ENCODE measurements at places on chromosomes 12 and 14.

DNA sequence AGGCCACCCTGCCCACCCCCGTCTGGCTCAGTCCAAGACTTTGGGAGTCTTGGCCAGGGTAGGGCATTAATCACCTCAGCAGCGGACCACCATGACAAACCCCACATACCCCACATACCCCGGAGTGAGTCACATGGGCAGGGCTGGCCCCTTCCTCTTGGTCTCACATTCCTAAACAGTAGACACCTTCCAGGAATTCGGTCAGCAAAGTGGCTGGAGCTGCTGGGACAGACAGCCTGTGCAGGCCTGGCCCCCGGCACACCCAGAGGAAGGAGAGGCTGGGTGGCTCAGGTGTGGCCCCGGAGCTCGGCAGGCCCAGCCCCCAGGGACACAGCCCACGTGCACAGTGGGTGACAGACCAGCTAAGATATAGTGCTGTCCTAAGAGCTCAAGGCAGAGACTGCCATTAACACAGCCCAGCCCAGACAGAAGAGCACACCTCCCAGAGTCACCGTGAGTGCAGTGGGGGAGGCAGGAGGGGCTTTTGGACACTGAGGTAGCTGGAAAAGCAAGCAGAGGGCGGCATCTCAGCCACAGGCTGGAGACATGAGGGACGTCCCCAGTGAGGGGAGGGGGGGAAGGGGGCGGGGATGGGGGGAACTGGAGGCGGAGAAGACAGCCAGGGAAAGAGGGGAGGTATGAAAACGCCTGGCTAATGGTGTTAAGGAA, 24.0 kb downstream of the CCDC85C start:
- no peak for DNase-seq

DNA sequence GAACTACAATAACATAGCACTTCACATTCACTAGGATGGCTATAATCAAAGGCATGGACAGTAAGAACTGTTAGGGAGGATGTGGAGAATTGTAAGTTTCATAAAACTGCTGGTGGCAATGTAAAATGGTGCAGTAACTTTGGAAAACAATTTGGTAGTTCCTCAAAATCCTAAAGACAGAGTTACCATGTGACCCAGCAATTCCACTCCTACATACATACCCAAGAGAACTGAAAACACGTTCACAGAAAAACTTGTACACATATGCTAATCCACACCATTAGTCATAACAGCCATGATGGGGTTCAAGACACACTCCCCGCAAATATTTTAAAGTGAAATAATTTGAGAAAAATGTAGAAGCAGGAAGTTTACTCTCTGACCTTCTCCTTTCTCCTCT, 31.7 kb downstream of the GALC start:
- no peak for DNase-seq

GRCh38 chr12:58079806-58080205, 138.4 kb downstream of the ATP23 start:
- DNase-seq = no peak

DNA sequence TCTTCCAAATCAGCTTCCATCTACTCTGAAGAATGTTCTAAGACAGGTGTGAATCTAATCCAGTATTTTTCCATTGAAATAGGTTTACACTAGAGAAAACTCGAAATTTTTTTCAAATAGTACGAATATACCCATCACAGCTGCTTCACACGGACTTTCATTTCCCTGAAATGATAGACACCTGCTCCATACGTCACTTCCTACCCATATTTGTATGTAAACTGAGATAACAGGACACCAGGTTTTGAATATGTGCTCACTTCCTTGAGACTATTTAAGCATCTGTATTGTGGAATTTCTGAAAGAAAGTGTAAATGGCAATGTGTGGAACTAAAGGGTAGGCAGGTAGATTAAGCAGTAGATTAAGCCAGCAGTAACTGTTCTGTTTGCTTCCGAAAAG, 13.4 kb upstream of the ITPR2 start:
- no peak for DNase-seq

GRCh38 chr12:60035835-60036234, 440.0 kb downstream of the SLC16A7 start:
- no peak for DNase-seq

GRCh38 chr12:52659951-52660350, 7.9 kb upstream of the KRT2 start:
- no peak for DNase-seq

- no peak for DNase-seq
Measured at GRCh38 chr14:100155049-100155621, 4.3 kb downstream of the DEGS2 start.

GRCh38 chr12:116539905-116540482, 19.2 kb upstream of the MAP1LC3B2 start:
- no peak for DNase-seq

GRCh38 chr12:25186038-25186787, 8.7 kb downstream of the DNAI7 start:
- DNase-seq = no peak

DNA sequence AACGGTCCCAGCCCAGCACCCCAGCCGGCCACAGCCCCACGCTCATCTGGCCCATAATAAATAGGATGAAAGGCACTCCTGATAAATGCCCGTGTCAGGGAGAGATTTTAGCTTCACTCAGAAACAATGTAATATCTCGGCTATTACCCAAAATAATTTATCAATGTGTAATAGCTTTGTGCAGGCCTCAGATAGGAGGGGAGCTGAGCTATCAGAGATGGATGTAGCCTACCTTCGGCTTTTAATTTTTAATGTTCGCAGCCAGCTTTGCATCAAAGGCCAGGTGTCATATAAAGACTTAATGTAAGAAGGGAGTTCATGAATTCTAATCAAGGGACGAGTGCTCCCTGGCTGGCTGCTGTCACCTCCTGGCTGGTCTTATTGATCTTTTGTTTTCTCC, 171.9 kb downstream of the ESRRB start:
- DNase-seq = no peak

- no peak for DNase-seq
Measured at GRCh38 chr12:97875064-97875463, 412.5 kb downstream of the RMST start.

DNA sequence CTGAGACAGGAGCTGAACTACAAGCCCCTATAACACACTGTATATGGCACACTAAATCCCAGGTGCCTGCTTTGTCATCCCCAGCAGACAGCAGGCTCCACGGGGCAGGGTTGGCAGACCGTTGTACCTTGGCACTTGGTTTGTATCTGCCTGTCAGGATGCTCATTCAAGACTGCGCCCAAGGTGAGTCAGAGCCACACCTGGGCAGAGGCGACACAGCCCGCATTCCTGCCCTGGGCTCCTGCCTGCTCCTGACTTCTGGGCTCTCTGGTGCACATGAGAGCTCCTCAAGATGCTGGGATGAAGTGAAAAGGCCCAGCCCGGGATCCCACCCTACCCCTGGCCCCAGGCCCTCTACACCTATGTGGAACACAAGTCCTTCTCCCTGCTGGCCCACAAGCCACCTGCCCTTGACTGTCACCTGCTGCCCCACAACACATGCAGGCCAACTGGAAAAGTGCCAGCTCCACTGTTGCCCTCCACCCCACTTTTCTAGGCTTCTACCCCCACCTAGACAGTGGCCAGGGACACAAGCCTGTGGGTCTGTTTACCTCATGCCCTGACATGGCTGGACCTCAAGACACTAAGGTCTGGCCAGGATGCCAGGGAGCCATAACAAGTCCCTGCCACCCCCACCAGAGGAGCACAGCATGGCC, 30.8 kb upstream of the PNMA1 start:
- DNase-seq = no peak

DNA sequence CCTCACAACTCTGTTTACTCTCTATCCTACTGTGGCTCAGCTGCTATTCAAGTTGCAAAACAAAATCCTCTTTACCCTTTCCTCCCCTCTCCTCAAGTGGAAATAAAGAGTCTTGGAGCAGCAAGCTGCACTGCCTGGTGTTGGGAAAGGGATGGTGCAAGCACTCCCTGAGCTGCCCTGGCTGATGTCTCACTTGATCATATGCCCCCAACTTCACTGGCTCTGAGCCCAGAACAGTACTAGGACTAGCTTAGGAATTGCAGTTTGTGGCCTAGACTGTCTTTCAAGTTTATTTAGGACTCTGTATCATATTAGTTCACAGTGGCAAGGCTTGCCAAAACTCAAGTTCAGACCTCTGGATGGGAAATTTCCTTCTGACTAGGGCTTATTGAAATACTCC, 1683.8 kb upstream of the SEL1L start:
- no peak for DNase-seq

DNA sequence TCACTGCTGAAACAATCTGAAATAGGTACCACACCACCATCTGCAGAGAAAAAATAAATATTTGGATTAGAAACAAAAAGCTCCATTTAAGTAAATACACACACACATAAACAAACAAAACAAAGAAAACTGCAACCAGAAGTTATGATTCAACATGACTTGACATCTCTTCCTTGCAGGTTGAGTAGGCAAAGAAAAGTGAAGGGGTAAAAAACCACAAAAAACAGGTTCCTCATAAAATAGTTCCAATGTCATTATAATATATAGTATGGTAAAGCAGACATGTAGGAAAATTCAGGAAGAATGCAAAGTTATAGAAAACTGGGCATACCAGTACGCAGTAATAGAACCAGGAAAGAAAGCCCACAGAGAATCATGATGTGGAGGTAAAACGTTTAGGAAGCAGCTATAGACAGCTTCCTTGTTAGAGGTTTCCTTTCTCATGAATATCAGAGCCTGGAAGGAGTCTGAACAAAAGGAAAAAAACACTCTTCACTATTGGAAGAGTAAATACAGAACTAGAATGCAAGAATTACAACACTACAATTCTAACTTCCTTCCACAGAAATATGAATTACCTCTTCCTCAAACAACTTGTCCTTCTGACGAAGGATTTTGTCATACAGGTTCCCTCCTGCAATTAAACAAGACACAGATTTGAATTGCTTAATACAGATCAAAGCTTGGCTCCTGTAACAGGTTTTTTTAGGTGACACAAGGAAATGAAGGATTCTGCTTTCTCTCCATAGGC, 6.1 kb downstream of the NEK9 start:
- no peak for DNase-seq

DNA sequence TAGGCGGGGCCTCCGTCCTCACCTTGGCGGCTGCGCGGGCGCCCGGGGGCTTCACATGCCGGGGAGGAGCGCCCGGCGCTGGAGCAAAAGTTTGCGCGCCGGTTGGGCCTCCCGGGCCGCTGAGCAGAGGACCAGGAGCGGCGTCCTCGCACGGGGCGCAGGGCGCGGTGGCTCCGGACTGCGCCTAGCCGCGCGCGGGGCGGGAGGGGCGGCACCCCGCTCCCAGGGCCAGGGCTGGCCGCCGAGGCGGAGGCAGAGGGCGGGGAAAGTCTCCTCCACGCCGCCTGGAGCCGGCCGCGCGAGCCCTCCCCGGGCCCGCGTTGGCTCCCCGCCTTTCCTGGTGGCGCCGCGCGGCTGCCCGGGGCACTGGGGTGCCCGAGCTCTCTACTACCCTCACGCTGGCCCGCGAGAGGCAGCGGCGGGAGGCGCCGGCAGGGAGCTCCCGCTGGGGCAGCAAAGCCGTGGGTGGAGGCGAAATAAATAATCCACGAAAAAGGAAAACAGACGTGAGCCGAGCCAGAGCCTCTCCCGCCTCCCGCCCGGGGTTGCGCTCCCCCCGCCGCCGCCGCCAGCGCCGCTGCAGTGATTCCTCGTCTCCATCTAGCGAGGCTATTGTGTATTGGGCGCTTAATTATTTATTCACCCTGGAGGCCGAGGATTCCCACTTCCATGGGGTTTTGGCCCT, 400 bp upstream of the PRIMA1 start:
- no peak for DNase-seq

- DNase-seq = no peak
Measured at GRCh38 chr14:65003394-65003793, 16.7 kb downstream of the FNTB start.

- no peak for DNase-seq
Measured at GRCh38 chr14:74265301-74265965, 26.2 kb downstream of the VSX2 start.
